ENCODE measurements at places on chromosomes 11 and 22. TPM values are rescaled to one million over a fixed set of nuclear protein-coding genes. Genes with fewer than 3 reads are reported as not detected.
A peak's percentile ranks its signal among the peaks of the same experiment; 100 is the strongest.

DNA sequence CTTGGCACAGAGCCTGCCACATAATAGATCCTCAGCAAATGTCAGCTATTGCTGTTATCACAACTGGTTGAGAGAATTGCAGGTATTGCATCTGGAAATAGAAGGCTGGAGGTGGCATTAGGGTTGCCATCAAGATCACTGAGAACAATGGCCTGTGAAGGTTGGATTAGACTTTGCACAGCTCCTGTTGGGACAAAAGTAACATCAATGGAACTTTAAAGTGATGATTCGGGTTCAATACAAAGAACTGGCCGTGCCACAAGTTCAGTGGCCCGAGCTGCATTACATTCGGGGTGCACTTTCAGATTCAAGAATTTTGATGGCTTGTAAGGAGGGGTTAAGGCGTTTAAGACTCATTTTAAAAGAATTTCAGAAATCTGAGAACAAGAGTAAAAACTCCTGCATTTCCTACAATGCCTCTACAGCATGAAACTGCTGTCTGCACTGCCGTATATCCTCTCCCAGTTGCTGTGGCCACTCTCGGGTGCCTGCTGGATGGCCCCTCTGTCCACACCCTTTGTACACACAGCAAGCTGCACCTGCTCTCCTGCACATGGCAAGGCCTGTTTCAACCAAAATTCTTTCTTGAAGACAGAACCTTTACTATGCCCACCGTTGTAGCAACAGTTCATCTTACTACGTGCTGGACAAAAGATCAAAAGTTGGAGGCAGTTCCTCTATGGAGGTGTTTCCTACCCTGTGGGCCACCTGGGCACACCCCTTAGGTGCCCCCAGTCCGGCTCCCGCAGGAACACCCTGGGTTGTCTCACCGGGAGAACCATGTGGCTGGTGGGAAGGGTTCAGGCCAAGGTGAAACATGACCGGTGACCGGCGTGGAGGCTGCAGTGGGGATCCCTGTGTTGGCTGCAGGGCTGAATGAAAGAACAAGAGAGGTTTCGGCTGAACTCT lies 17.5 kb upstream of the SHANK2 start:
- no peak for DNase-seq

DNA sequence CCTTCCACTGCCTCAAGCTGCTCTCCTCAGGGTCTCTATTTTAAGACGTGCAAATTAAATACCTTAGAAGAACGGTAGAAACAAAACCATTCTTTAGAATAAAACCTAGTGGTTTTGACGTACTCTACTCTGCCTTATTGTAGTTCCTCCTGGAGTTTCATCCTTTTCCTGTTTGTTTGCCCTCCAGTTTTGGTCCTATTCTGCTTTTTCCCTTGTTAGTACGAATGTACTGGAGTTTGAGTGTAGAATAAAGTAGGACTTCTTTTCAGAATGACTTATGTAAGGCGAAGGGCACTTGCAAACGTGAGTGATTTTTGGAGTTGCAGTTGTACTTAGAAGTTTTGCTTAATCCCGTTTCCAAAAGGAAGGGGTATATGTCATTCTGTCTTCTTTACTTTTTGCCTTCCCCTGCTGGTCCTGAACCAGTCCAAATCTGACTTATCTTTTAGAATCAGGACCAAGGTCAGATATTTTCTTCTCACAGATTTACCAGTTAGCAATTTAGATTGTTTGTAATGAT lies 1.4 kb downstream of the SIK2 start:
- no peak for DNase-seq

GRCh38 chr22:23419931-23420330 lies 160.2 kb downstream of the IGLL1 start:
- no peak for DNase-seq

DNA sequence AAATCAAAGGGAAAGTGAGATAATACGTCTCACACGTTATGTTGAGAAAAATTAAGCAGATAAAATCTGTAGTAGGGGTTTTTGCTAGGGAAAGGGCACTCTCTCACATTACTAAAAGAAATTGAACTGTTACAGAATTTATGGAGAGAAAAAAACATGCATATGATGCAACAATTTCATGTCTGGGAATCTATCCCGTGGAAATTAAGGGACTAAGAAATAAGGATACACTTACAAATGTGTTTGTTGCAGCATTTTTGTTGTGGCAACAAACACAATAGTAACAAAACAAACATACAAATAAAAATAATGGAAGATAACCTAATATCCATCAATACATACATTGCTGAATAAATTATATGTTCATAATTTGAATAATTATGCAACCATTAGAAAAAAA lies 96.3 kb upstream of the ZBED5 start:
- DNase-seq = no peak

DNA sequence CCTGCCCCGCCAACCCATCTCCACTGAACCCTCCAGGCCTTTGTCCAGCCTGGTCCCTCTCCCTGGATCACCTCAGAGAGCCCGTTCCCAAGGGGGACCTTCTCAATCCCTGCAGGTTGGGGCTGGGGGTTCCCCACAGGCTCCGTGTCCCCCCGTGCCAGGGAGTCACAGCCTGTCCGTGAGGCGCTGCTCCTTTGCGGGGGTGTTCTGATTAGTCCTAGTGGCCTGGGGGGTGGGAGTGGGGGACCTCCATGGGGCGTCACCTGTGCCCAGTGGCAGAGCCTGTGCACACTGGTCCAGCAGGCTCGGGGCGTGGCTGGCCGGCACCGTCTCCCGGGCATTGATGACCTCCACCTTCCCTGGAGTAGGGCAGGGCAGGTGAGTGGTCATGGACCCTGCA lies 11.6 kb downstream of the GGT5 start:
- DNase-seq = no peak

DNA sequence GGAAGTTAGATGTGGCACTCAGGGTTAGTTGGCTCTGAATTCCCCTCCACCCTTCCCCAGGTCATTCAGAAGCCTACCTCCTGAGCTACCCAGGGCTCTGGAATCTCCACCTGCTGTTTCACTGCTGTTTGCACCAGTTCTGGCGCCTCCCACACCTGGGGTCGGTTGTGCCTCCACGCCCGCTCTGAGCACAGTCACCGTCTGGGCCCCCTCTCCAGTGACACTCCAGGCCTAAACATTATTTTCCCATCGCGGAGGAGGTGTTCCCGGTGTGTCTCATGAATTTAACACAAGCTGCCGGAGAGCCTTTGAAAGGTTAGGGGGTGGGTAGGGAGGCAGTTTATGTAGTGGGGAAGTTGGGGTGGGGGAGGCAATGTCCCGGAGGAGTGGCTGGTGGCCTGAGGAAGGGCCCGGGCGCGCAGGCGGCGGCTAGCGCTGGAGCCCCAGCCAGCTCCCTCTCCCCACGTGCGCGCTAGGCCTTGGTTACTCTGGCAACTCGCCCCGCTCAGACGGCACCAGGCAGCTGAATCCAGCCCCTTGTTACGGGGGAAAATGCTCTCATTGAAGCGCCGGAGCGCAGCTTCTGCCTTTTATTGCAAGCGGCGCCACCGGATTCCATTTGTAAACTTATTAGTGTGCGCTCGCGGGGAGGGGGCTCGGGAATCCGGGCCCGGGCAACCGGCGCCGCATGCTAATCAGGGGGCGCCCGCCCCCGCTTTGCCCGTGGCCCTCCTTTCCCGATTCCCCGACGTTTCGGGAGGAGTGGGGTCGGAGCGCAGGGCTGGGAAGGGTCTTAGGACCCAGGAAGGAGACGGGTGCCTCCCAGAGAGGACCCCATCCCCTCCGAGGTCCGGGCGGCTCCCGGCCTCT lies 52.4 kb downstream of the GRIK4 start:
- peak; percentile 80 for DNase-seq

IGHMBP2 gene
- 20.6 TPM for polyA plus RNA-seq

P4HA3 gene
- 1.0 TPM for polyA plus RNA-seq

SHISAL1 gene
- 2.3 TPM for polyA plus RNA-seq
